ENCODE measurements at places on chromosomes 12 and 14. TPM values are rescaled to one million over a fixed set of nuclear protein-coding genes. Genes with fewer than 3 reads are reported as not detected.

Gene MYRFL
- total RNA-seq: not detected

GRCh38 chr14:80988192-80988591 lies 32.8 kb downstream of the TSHR start:
- DNase-seq: no peak

- no peak for DNase-seq
Measured at GRCh38 chr14:25014440-25014839, 35.5 kb downstream of the STXBP6 start.

GRCh38 chr12:84161296-84161695 lies 751.3 kb downstream of the SLC6A15 start:
- no peak for DNase-seq
